ENCODE measurements at places on chromosomes 7 and 10. TPM values are rescaled to one million over a fixed set of nuclear protein-coding genes. Genes with fewer than 3 reads are reported as not detected.

The NPSR1 gene
- not detected for total RNA-seq

The COL13A1 gene
- not detected for total RNA-seq

The ASB10 gene
- total RNA-seq: not detected

The RBM17 gene
- 269 TPM for total RNA-seq

The OR2A12 gene
- total RNA-seq: not detected

The KCND2 gene
- not detected for total RNA-seq

The CALHM2 gene
- 20.4 TPM for total RNA-seq

The AEBP1 gene
- 8.9 TPM for total RNA-seq

The HOXA11 gene
- not detected for total RNA-seq

The OPN1SW gene
- not detected for total RNA-seq

The DRGX gene
- total RNA-seq: not detected

The CCDC7 gene
- total RNA-seq: 12.1 TPM

The TMUB1 gene
- 81.7 TPM for total RNA-seq

The CAV2 gene
- not detected for total RNA-seq

The OIT3 gene
- not detected for total RNA-seq

The RBAK gene
- total RNA-seq: 9.3 TPM

The ANKRD61 gene
- total RNA-seq: not detected

The CARD11 gene
- 72.1 TPM for total RNA-seq

The MICU1 gene
- 27.9 TPM for total RNA-seq

The SCART1 gene
- 1.4 TPM for total RNA-seq

The ARL3 gene
- 8.7 TPM for total RNA-seq

The GNAT3 gene
- total RNA-seq: not detected

The FFAR4 gene
- not detected for total RNA-seq

The DLG5 gene
- 1.7 TPM for total RNA-seq

The FAM171A1 gene
- 4.9 TPM for total RNA-seq

The KCNH2 gene
- total RNA-seq: 0.24 TPM

The CDHR3 gene
- total RNA-seq: 1.4 TPM

The LIPM gene
- total RNA-seq: not detected

The FAM131B gene
- 2.4 TPM for total RNA-seq

The ADAMTS14 gene
- not detected for total RNA-seq

The MCM10 gene
- 73.1 TPM for total RNA-seq

The CADPS2 gene
- total RNA-seq: not detected

The UNCX gene
- total RNA-seq: not detected

The C10orf53 gene
- total RNA-seq: not detected

The NCF1 gene
- total RNA-seq: 0.27 TPM
